ENCODE measurements at places on chromosomes 5 and 9. TPM values are rescaled to one million over a fixed set of nuclear protein-coding genes. Genes with fewer than 3 reads are reported as not detected.

Gene SOX30
- not detected for total RNA-seq

Gene VPS13A
- total RNA-seq, result 16.0 TPM

Gene TEX48
- not detected for total RNA-seq

Gene PDE8B
- 0.30 TPM for total RNA-seq

Gene CSNK1A1
- 332 TPM for total RNA-seq

Gene FCN2
- total RNA-seq, result not detected

Gene LRRC14B
- not detected for total RNA-seq

Gene TAF11L7
- total RNA-seq, result not detected

Gene PGM5
- 3.2 TPM for total RNA-seq

Gene GPX8
- 39.3 TPM for total RNA-seq

Gene GRM6
- not detected for total RNA-seq

Gene FUT7
- total RNA-seq, result not detected
